ENCODE measurements at places on chromosomes 6 and 20.

DNA sequence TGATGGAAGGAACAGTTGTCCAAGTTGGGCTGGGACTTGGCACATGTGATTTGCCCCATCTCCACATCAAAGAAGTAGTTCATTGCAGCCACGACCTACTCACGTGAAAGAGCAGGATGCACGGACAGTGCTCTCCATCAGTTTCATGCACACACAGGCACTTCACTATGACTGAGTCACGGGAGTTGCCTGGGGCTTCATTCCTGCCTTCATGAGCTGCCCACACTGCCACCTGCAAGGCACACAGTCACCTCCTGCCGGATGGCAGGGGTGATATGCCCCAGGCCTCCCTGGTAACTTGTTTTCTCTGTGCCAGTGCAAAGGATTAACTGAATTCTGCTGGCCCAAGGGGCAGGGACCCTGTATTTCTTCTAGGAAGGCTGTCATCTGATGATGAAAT is 22.8 kb downstream of the CST5 start:
- DNase-seq = no peak

GRCh38 chr6:135867332-135867731 is 15.8 kb downstream of the PDE7B start:
- DNase-seq = no peak

DNA sequence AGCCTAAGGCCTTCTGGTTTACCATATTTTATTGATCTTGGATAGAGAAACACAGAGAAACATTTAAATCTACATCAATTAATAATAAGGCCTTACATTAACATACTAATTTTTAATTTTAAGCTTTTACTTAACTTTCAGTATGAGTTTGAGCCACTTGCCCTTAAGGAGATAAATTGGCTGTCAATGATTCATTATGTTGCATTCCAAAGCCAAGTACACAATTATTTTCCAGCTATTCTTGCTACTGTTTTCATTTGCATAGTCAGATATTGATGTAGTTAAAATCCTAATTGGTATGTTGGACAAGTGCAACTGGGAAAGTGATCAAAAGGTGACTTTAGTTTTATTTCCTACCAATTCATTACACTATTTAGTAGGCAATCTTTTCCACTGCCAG is 58.2 kb downstream of the MOCS1 start:
- DNase-seq = no peak

DNA sequence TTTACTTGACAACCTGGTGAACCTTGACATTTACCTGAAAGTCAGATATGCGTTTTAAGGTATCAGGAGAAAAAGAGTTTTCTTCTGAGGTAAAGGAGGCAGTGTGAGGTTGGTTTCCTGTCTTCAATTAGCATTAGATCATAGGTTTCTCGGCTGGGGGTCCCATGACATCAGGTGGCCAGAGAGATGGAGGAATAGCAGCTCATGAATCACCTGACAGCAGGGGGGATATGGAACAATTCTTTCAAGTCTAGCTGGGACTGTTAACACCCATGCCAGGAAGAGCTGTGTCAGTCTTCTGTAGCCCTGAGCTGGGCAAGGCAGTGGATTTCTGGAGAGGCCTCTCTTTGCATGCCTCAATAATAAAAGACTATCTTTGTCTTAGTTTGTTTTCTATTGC is 108.0 kb upstream of the TMEM170B start:
- no peak for DNase-seq

GRCh38 chr20:59640267-59640666 is 35.9 kb downstream of the PHACTR3 start:
- no peak for DNase-seq

- no peak for DNase-seq
Observed at GRCh38 chr20:42979720-42980119, 210.0 kb downstream of the PTPRT start.

GRCh38 chr6:73564578-73565345 is 43.9 kb upstream of the EEF1A1 start:
- DNase-seq = no peak

- DNase-seq = no peak
Observed at GRCh38 chr6:25601800-25602673, 50.0 kb upstream of the SCGN start.

GRCh38 chr6:3565291-3565690 is 108.4 kb upstream of the SLC22A23 start:
- DNase-seq = no peak

DNA sequence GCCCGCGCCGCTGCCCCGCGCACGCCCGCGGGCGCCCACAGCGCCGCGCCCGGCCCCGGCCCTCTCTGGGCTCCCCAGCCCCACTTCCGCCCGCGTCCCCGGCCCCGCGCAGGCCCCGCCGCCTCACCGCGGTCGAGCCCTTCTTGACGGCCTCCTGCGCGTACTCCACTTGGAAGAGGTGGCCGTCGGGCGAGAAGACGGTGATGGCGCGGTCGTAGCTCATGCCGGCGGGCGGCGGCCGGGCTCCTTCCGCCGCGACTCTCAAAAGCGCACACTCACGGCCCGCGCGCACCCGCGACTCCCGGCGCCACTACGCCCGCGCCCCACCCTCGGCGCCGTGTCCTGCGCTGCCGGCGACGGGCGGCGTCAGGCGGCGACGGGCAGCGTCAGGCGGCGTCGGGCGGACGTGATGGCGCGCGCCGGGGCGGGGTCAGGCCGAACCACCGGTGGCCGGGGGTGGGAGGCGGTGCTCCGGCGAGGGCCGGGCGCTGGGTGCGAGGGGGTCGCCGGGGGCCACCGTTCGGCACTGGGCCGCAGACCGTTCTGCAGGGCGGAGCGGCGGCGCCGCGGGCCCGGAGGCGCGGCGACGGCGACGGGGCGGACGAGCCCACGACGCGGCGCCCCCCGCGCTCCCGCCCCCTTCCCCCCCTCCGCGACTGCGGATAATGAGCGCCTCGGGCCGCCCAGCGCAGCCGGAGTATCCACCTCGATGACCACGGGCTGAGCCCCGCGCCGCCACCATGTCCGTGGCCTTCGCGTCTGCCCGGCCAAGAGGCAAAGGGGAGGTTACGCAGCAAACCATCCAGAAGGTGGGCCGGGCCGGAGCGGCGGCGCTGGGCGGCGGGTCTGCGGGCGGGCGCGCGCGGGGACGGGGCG is at the start of the genes PSMA7 and SS18L1:
Gene PSMA7, minus strand, starts transcription at position 314 of the 876 bp plus-strand sequence. Its CDS starts 91 bp downstream, at position 223.
Gene SS18L1, plus strand, starts transcription at position 689 of the 876 bp plus-strand sequence. Its CDS starts 52 bp downstream, at position 741.
- peak; percentile 79 for DNase-seq

- no peak for DNase-seq
Observed at GRCh38 chr20:42530855-42531448, 658.8 kb downstream of the PTPRT start.

GRCh38 chr6:164469276-164469949 is 840.0 kb downstream of the C6orf118 start:
- DNase-seq = no peak

DNA sequence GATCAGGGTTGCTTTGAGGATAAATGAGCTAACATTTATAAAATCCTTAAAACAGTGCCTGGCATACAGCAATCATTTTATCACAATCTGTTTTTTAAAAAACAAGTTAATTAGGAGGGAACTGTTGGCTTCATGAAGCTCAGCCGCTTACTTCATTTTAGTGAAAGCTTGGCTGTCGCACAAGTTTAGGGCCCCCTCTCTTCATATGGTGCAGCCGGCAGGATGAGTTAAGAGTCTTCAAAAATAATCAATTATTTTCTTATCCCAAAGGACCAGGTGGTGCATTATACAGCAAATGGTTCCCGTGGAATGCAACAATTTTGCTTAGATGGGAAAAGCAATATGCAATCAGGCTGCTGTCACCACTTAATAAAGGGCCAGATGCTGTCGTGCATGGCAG is 57.4 kb upstream of the PROKR2 start:
- DNase-seq = no peak

DNA sequence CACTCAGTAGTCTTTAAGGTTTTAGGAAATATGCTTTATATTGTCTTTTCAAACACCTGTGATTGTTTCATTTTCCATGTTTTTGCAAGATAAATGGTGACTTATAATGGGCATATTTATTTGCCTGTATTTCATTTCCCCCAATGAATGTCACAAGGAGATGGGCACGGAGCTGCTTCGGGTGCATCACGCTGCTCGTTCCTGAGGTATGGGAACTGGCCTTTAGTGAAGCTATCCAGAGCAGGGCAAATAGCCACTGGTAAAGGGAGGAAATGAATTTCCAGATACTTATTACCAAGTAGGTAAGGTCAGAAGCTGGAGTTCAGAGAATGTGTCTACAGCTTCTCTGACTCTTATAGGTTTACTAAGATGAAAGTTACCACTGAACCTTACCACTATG is 3.7 kb downstream of the POU3F2 start:
- no peak for DNase-seq

GRCh38 chr20:44956410-44956809 is 3.8 kb downstream of the TOMM34 start:
- DNase-seq = no peak

DNA sequence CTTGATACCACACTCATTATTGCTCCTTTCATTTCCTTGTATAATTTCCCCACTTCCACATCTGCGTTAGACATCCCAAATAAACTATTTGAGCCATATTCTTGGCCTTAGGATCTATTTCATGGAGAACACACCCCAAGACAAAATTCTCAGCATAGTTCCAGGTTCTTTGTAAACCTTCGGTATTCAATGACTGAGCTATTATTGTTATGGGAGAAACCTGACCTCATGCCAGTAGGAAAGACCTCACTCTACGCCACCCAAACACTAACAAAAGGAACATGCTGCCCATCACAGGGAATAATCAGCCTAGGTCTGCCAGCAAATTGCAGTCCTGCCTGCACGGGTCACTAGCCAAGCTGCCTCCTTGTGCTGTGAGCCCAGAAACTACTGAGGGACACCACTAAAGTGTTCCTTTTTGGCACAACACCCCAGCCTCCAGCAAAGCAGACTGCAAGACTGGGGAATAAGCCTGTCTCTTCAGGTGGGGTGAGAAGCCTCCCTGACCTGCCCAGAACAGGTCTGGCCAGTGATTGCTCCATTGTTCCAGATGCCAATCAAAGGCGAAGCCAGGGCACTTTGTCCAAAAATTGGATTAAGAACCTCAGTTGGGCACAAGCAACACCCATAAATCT is 371.8 kb downstream of the MAFB start:
- no peak for DNase-seq

GRCh38 chr6:31619805-31620585 is 520 bp upstream of the PRRC2A start:
- DNase-seq = peak; percentile 96

- no peak for DNase-seq
Observed at GRCh38 chr6:158502263-158502950, 57.5 kb upstream of the TMEM181 start.

- DNase-seq = no peak
Observed at GRCh38 chr6:21915707-21916260, 322.2 kb downstream of the SOX4 start.
